ENCODE measurements at places on chromosomes 6 and 20.

- DNase-seq = no peak
These were observed 37.0 kb downstream of the NDUFAF5 start for GRCh38 chr20:13821876-13822275.

- DNase-seq = no peak
These were observed 3.6 kb downstream of the AIG1 start for GRCh38 chr6:143064271-143064670.

DNA sequence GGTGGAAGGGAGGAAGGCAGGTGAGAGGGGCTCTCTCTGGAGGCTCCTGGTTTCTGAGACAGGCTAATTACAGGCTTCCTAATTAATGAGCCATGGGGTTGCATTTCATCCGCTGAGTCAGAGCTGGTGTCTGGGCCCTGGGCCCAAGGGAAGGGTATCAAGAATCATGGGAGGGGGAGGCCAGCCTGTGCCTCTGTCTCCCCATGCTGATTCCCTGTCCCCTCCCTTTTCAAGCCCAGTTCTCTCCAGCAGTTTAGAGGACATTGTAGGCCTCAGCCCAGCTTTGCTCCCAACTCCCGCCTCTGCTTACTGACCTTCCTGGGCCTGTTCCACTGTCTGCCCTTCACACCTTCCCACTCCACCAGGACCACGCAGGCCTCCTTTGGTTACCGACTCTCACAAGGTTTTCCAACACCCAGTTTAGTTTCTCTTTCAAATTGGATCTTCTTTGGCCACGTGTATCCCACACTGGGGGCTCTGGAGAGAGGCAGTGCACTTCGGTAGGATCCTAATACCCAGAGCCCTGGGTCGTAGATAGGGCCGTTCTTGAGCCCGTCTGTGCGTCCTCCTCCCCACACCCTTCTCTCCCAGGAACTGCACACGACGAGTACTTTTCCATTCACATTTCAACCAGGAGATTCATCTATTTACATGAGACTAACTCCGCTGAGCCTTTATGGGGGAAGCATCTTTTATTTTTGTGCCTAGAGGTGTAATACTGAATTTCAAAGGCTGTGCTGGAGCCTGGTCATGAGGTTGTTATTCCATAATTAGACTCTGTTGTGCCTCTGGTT, 18.2 kb upstream of the AVP start:
- DNase-seq = no peak

GRCh38 chr6:142822842-142823241, 122.1 kb downstream of the HIVEP2 start:
- peak; percentile 96 for DNase-seq

- DNase-seq = peak; percentile 67
These were observed 139.2 kb downstream of the SOX4 start for GRCh38 chr6:21732731-21733130.

- peak; percentile 95 for DNase-seq
These were observed 301.7 kb upstream of the ZFP64 start for GRCh38 chr20:52493171-52493721.

DNA sequence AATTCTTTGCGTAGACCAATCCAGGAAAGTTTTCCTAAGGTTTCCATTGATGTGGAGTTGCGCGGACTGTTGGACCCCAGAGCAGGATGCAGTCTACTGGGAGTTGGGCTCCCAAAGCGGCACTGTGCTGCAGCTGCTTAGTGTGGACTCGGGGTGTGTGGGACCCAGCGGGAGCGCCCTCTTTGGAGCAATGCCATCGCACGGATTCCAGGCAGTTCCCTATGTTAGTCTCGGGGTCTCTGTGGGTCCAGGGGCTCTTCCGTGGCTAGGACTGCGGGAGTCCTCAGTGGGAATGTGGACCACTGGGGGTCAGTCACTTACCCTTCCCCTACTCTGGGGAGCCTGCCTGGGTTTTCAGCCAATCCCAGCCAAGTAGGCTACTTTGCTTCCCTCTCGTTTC, 151.7 kb upstream of the OLIG3 start:
- DNase-seq = no peak

DNA sequence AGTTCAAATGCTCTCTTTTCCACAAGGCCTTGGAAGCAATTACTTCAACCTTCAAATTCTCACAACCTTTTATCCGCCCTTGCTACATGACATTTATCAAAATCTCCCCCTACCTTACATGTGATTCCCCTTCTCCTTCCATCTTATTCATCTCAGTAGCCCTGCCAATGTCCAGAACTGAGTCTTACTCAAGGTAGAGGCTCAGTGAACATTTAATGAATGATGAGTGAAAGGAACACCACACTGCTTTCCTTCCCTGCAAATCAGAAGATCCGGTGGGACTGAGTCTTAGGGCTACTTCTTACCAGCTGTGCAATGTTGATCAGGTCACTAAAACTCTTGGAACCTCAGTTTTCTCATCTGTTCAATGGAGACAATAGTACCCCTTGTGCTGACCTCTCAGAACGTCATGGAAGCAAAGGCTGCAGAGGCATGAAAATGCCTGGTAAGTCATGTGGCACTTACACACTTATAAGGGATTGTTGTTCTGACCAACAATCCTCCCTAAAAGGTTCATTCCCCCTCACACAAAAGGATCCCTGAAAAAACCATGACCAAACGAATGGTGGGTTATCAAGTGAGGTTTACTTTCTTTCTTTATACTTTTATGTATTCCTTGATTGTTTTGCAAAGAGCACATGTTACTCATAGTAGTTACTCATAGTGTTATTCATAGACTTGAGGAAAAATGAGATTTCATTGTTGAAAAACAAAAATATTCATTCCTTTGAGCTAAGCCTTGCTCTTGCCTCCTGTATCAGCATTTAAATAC, 6.5 kb downstream of the MDGA1 start:
- DNase-seq = no peak

DNA sequence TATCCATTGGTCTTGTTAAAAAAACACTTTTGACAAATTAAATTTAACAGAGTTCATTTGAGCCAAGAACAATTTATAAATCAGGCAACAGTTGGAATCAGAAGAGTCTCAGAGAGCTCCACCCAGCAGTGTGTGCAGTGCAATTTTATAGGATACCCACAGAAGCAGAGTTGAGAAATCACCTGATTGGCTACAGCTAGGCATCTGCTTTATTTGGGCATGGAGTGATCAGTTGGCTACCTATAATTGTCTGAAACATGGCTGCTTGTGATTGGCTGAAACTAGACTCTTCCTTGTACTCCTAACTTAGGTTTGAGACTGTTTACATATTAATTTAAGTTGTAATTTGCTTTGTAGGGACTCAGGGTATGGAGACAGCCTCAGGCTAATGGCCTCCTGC, 12.0 kb downstream of the PGK2 start:
- DNase-seq = no peak

DNA sequence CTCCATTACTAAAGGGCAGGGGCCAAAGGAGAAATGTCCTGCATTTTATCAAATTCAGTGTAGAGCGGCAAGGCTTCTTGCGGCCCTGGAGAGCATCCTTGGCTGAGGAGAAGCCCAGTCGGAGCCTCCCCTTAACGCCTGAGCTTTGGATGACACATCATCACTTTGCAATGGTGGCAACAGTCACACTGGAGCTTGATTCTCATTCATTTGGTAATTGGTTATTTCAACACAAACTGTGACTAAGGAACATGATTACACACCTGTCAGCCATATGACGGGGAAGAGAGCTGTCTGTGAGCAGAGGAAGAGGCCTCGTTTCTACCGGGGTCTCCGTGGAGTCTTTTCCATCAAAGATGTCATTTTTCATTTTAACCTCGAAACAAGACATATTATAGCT, 81.4 kb downstream of the SOBP start:
- DNase-seq = no peak

GRCh38 chr6:33901822-33902456, 98.1 kb upstream of the MLN start:
- no peak for DNase-seq

DNA sequence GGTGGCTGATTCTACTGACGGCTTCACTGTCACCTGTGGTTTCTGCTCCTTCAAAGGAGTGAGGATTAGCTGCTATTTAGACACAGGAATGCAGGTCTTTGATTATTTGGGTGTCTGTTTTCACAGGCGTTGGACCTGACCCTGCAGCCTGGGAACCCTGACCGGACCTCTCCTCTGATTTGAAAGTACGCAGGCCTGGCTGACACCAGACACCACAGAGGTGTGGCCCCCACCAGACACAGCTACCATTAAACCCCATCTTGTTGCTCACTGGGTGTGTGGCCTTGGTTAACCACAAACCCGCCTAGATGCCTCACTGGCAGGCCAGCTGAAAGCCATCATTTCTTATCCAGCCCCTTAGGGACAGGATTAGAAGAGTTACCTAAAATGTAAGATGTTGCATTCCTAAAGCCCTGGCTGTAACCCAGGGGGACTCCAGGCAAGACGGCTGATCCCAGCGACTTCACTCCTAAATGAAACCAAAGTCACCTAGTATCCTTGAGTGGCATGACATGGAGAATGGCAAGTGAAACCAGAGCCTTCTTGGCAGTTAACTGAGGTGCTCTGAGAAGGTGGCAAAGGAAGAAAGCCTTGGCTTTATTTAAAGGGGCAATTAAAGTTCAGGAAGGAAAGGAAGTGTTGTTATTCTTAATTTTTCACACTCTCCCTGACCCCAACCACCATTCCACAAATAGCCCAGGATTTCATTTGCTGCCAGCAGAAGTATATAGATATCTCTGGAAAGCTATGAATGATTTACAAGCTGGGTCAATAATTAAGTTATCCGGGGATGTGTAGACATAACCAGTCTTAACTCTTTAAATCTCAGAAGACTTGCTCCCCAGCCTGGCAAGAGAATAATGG, 169.9 kb downstream of the QRSL1 start:
- no peak for DNase-seq

DNA sequence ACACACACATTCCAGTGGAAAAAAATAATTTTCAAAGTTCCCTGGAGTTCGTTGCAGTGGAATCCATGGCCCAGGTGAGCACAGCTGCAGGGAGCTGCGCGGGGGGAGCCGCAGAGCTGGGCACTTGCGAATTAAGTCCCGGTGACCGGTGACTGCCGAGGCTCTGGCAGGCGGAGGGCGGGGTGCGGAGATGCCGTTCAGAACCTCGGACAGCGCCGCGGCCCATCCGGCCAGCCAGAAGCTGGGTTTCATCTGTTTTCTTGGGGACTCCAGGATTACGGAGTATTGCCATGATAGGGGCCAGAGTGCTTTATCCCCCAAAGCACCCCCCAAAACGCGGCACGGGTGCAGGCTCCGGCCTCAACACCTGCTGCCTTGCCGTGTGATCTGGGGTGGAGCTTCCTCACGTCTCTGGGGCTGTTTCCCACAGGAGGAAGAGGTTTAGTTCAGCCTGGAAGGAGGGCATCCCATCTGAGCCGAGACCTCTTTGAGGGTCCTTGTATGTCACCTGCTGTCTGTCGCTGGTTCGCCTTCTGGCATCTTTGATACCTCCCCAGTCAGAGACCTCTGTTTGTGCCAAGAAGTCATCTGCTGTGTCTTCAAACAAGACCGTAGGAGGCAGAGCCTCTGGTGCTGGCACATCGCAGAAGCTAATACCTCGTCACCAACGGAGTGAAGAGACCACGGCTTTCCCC, 99.4 kb downstream of the YTHDF1 start:
- DNase-seq = no peak

- no peak for DNase-seq
These were observed 596.0 kb downstream of the EPM2A start for GRCh38 chr6:145139140-145139850.

- DNase-seq = peak; percentile 67
These were observed 39.3 kb downstream of the DTNBP1 start for GRCh38 chr6:15623276-15624116.

DNA sequence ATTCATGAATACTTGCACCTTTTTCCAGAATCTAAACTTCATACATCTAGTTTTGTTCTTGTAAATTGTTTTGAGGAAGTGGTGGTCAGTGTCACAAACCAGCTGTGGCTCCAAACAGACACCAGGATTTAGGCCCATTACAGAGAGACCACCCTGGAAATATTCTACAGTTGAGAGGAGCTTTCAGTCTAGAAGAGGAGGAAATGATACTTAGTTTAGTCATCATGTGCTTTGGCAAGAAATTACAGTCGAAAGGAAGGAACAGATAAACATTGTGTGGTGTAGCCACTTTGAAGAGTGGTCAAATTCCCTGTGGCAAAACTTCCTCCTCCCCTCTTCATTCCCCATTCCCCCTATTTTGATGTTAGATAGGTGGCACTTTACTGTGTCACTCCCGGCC, 15.7 kb downstream of the DCBLD1 start:
- DNase-seq = no peak

- DNase-seq = no peak
These were observed 25.7 kb downstream of the PSMG4 start for GRCh38 chr6:3284436-3284876.

DNA sequence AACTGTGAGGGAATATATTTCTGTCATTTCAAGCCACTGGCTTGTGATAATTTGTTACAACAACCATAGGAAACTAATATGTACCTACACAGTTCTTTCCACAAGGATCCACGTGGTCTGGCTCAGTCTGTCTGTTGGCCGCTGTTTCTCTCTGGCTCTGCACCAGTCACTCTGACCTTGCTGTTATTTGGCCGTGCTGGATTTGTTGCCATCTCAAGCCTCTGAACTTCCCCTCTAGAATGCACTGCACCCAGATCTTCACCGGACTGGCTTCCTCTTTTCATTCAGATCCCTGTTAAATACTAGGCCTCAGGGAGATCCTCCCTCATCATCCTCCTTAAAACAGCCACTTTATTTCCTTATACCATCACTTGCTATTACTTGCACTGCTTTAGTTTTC, 446.8 kb downstream of the TFAP2B start:
- DNase-seq = no peak

DNA sequence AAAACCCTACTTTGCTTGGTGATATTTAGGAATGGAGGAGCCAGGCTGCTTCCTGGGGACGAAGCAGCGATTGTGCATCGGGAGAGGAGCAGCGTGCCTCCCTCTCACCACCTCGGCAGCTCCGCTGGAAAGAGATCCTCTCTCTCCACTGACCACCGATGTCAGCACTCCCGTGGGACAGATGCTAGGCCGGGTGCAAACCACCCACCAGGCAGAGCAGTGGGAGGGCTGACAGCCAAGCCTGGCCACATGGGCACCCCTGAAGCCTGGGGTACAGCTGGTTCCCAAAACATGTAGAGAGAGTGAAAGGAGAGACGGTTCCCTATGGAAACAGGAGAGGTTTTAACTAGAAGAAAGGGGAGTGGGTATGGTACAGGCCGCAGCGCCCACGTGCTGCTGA, 220.0 kb downstream of the ANKRD60 start:
- no peak for DNase-seq

DNA sequence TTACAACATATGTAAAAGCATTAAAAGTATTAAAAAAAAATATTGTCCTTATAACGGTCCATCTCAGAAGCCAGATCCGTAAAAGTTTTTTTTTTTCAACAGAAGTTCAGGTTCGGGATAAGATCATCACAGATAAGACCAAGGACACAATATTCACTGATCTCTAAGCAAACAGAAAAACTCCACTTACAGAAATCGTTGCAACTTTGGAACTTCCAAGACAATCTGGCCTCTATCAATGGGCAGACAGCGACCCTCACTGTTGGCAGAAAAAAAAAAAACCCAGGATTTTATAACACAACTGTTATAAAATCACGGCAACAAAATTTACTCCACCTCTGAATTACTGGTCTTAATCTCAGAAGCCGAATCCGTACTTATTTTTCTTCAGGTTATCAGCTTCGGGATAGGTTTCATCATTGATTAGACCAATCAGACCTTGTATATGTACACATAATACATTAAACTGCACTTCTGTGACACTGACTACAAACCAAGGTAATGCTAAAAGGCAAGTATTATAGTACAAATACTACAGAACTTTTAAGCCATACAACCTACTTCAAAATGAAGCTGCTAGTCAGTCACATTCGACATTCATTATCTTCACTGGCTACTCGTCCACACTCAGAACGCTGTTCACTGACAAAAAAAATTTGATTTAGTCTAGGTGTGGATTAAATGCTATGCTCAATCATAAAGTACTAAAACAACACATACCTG, 34.7 kb upstream of the SYNCRIP start:
- DNase-seq = peak; percentile 24

- DNase-seq = no peak
These were observed 3.2 kb upstream of the SIRPB2 start for GRCh38 chr20:1494436-1494835.

Data from NCI-H82 (cell line).